ENCODE measurements at places on chromosomes 12 and 14.

- peaks cover 1% of the 10 kb centered on the region for H3K4me1 ChIP-seq
- H3K36me3 ChIP-seq = no peaks in the 10 kb centered on the region
- H3K27me3 ChIP-seq = no peaks in the 10 kb centered on the region
- H3K4me3 ChIP-seq = no peak overlapping the region
Measured at GRCh38 chr12:22536346-22536945, 7.9 kb downstream of the C2CD5 start.

- no peaks in the 10 kb centered on the region for H3K27me3 ChIP-seq
- no peak for DNase-seq
- H3K27ac ChIP-seq = no peak overlapping the region
- no peaks in the 10 kb centered on the region for H3K36me3 ChIP-seq
- H3K4me3 ChIP-seq = no peak overlapping the region
Measured at GRCh38 chr12:109783135-109783964, 49.8 kb downstream of the TRPV4 start.

- no peaks in the 10 kb centered on the region for H3K36me3 ChIP-seq
- no peak overlapping the region for H3K4me3 ChIP-seq
- no peaks in the 10 kb centered on the region for H3K27me3 ChIP-seq
- DNase-seq = no peak
- no peak overlapping the region for H3K27ac ChIP-seq
- H3K4me1 ChIP-seq = no peaks in the 10 kb centered on the region
Measured at GRCh38 chr12:52582486-52582885, 8.8 kb upstream of the KRT74 start.

- H3K27me3 ChIP-seq = no peaks in the 10 kb centered on the region
- H3K4me3 ChIP-seq = no peak overlapping the region
- DNase-seq = no peak
- H3K36me3 ChIP-seq = no peaks in the 10 kb centered on the region
Measured at GRCh38 chr14:39426605-39427004, 5.6 kb downstream of the FBXO33 start.

GRCh38 chr14:22227084-22227483 is 361.9 kb downstream of the DAD1 start:
- no peaks in the 10 kb centered on the region for H3K27me3 ChIP-seq
- no peak overlapping the region for H3K27ac ChIP-seq
- H3K36me3 ChIP-seq = no peaks in the 10 kb centered on the region
- DNase-seq = no peak
- H3K4me1 ChIP-seq = no peaks in the 10 kb centered on the region

- H3K36me3 ChIP-seq = no peaks in the 10 kb centered on the region
- H3K27me3 ChIP-seq = no peaks in the 10 kb centered on the region
- DNase-seq = no peak
- no peaks in the 10 kb centered on the region for H3K4me1 ChIP-seq
- H3K4me3 ChIP-seq = no peak overlapping the region
- no peak overlapping the region for H3K27ac ChIP-seq
Measured at GRCh38 chr12:633731-634130, 29.5 kb downstream of the NINJ2 start.

DNA sequence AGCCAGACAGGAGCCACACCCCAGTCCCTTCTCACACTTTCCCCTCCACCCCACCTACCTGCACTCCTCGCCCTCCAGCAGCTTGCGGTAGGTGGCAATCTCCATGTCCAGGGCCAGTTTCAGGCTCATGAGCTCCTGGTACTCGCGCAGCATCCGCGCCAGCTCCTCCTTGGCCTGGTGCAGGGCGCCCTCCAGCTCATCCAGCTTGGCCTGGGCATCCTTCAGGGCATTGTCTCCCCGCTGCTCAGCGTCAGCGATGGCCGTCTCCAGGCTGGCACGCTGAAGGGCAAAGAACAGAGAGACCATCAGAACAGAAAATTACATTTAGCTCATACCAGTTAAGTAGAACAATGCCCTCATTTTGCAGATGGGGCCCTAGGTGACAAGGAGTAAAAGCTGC is 5.5 kb downstream of the KRT74 start:
- H3K4me3 ChIP-seq = no peak overlapping the region
- DNase-seq = no peak
- no peaks in the 10 kb centered on the region for H3K27me3 ChIP-seq
- no peaks in the 10 kb centered on the region for H3K36me3 ChIP-seq
- no peaks in the 10 kb centered on the region for H3K4me1 ChIP-seq

DNA sequence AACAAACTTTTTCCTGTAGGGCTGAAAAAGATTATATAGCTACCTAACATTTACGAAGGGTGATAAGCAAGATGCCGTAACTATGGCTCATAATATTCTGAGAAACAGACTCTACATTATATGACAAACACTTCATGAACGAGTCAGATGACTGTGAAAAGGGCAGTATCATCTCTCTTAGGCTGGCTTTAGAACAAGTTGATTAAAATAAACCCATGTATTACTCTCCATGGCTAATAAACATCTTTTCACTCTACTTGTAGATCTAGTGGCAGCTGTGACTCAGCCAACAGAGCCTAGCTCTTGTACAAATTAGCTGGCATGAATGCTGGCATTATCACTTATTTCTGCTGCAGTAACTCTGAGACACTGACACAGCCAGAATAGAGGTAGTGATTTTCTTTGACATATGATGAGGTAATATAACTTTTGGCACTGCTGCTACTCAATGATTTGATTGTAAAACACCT is 47.1 kb downstream of the SLC2A13 start:
- no peak overlapping the region for H3K4me3 ChIP-seq
- no peak for DNase-seq
- H3K27ac ChIP-seq = no peak overlapping the region
- no peaks in the 10 kb centered on the region for H3K36me3 ChIP-seq
- no peaks in the 10 kb centered on the region for H3K4me1 ChIP-seq
- no peaks in the 10 kb centered on the region for H3K27me3 ChIP-seq
